T-helper 2 cell (primary cell): ENCODE measurements at places on chromosomes 7 and 10.

DNA sequence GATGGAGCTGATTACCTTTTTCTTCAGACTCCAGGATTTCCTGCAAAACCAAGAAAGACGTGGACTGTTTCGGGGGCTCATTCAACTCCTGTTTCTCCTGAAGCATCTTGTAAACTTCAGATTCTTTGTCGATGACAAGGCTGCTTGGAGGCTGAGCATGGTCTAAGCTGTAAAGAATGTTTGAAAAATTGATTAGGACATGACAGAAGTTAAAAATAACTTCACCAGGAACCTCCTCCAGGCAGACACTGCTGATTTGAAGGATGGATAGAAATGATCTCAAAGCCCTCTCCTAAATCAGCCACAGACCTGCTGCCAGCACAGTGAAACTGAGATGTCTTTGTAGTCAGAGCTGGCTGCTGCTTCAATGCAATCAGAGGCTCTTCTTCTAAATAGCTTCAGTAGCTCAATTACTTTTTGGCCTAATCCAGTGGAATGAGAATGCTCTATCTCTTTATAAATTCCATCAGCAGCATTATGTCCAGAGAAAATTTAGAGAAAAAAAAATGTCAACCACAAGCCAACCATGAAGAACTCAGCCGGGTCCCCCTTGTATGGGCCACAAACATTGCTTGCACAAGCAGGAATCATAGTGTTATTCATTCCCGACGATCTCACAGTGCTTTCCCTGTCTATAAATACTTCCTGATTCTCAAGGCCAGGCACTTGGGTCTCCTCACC, 43.5 kb downstream of the PDLIM1 start:
- DNase-seq = no peak

DNA sequence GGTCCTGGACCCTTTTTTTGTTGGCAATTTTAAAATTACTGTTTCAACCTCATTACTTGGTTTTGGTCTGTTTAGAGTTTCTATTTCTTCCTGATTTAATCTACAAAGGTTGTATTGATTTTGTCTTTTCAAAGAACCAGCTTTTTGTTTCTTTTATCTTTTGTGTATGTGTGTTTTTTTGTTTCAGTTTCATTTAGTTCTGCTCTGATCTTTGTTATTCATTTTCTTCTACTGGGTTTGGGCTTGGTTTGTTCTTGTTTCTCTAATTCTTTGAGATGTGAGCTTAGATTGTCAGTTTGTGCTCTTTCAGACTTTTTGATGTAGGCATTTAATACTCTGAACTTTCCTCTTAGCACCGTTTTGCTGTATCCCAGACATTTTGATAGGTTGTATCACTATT, 8.5 kb upstream of the MRPS33 start:
- no peak for DNase-seq

GRCh38 chr7:54944179-54944578, 74.6 kb upstream of the EGFR start:
- no peak for DNase-seq

DNA sequence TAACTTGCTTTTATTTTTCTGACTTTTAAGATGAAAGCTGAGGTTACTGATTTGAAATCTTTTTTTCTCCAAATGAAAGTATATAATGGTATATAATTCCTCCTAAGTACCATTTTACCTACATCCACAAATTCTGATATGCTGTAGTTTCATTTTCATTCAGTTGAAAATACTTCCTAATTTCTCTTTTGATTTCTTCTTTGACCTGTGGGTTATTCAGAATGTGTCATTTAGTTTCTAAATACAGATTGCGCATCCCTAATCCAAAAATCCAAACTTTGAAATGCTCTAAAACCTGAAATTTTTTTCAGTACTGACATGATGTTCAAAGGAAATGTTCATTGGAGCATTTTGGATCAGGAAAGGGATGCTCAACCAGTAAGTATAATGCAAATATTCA, 168.7 kb downstream of the CELF2 start:
- DNase-seq = no peak

DNA sequence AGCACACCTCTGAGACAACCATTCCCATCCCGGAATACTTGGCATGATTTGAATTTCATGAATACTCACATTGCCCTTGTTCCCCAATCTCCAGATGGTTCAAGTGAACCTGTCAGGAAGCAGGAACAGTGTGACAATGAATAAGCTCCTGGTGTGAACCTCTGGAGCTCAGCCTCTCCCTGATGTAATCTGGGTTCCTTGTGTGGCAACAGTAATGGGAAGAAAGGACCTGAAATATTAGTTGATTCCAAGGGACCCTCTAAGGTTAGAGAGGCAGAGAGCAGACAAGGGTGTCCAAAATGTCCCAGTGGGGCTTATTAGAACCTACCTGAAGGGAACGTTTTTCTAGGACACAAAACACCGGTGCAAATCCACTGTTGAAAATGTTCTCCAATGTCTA, 8.5 kb downstream of the OR2A7 start:
- DNase-seq = no peak
